ENCODE measurements at places on chromosomes 11 and 22. TPM values are rescaled to one million over a fixed set of nuclear protein-coding genes. Genes with fewer than 3 reads are reported as not detected.

Gene ROBO4
- total RNA-seq, result 265 TPM

Gene KBTBD3
- total RNA-seq, result 5.6 TPM

Gene FGF19
- not detected for total RNA-seq

Gene CRYBA4
- not detected for total RNA-seq

Gene CELSR1
- total RNA-seq, result 1.3 TPM

Gene C11orf91
- total RNA-seq, result 0.27 TPM

Gene CNIH2
- 0.13 TPM for total RNA-seq

Gene HEPN1
- total RNA-seq, result not detected

Gene OTOG
- total RNA-seq, result not detected

Gene RCOR2
- total RNA-seq, result 0.40 TPM

Gene TRPM5
- total RNA-seq, result not detected

Gene GAB4
- total RNA-seq, result not detected
